ENCODE measurements at places on chromosomes 2 and 18. TPM values are rescaled to one million over a fixed set of nuclear protein-coding genes. Genes with fewer than 3 reads are reported as not detected.
A peak's percentile ranks its signal among the peaks of the same experiment; 100 is the strongest.

KIF5C gene
- 1.4 TPM for polyA plus RNA-seq

PHLPP1 gene
- polyA plus RNA-seq: 3.2 TPM

EFHD1 gene
- polyA plus RNA-seq: 14.1 TPM

FAM161A gene
- polyA plus RNA-seq: 4.0 TPM

- DNase-seq: peak; percentile 91
Measured at GRCh38 chr2:108448678-108449409, at the start of gene GCC2. TSS of gene GCC2 (plus strand) at chr2:108449206. CDS start at chr2:108449275, 69 bp downstream.

DNA sequence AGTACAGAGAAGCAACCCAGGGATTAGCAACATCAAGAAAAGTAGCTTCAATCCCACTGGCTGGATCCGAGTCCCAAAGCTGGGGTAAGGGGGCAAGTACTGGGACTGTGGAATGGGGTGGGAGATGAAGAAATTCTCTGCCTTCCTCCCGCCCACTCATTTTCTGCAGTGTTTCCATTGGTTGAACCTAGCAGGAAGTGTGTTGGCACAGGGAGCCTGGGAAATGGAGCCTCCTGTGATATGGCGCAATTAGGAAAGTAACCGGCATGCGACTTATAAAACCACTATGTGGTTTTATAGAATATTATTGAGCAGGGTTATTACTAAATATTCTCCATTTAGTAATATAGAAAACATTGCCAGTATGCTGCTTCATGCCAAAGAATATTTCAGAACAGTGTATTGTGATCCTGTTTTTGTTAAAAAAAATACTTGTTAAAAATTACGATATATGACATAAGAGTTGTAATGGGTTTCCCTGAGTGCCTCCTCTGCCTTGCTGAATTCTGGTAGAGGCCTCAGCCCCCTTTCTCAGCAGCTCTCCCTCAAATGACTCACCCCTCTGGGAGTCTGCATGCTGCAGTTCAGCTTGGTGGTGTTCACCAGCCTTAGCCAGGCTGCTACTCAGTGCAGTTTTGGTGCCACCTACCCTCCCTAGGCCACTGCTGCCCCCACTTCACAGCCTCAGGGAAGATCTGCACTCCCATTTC, 60.5 kb downstream of the HK2 start:
- DNase-seq: no peak

- DNase-seq: no peak
Measured at GRCh38 chr2:143524559-143525401, 395.6 kb downstream of the ARHGAP15 start.

DNA sequence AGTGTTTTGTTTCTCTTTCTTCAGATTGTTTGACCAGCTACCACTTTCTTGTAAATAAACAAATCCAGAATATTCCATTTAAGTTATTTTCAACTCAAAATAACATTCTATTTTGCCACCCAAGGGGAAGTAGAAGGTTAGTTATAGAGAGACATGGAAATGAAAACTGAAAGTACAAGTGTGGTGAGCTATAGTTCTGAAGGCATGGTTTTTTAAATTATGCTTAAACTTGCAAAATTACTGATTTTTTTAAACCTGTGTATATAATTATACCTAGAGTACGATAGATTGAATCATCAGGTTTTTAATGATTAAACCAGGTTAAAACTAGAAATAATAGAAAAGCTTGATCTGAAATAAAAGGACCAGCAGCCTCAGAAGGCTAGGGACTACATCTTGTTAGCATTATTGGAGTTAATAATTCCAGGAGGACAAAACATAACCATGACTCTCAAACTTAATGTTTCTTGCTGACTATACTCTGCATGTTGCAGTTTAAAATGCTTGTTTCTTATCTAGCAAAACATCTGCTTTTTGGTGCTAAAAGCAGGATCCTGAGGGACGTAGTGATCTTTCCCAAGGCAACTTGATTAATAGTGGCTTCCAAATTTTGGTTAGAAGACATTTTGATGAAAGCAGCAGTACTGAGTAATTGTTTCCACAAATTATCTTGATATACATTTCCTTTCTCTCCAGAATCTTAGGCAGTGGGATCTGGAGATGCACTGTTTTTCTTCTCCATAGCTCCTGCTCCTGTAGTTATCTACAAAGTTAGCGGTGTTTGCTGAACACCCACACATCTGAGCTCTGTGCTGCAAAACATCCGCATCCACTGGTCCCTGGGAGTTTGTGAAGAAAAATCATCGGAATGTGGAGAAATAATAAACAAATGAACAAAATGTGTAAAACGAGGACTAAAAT, 327.2 kb upstream of the PKDCC start:
- DNase-seq: no peak

DNA sequence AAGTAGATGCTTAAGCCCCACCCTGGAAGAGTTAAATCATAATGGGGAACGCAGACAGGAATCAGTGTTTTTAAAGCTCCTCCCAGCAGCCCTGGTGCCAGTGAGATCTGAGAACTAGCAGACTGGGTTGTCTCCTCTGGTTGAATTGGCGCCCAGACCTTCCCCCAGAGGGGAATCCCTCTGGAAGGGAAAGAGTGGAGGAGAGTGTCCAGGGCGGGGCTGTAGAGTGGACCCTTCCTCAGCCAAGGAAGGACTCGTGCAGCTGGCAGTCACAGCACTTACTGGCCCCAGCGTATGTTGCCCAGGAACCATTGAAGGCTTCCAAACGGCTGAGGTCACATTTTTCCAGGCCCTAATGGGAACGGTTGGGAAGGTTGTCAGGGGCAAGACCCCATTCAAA, 62.5 kb downstream of the TGOLN2 start:
- DNase-seq: no peak

DNA sequence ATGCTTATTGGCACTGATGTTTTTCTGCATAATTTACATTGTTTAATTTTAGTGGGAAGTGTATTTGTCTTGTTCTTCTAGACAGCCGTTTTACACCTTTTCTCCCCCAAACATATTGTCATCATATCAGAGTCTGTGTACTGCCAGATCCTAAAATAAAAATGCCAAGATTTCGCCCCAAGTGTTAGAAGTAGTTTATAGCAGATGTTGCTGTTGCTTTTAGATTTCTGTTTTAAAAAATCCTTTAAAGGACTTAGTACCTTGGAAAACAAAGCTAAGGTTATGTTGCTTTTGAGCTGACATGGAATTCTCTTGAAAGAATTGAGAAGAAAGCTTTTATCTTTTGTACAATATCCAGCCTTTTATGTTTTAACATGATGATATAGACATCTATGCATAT, 36.0 kb downstream of the NAB1 start:
- DNase-seq: no peak

DNA sequence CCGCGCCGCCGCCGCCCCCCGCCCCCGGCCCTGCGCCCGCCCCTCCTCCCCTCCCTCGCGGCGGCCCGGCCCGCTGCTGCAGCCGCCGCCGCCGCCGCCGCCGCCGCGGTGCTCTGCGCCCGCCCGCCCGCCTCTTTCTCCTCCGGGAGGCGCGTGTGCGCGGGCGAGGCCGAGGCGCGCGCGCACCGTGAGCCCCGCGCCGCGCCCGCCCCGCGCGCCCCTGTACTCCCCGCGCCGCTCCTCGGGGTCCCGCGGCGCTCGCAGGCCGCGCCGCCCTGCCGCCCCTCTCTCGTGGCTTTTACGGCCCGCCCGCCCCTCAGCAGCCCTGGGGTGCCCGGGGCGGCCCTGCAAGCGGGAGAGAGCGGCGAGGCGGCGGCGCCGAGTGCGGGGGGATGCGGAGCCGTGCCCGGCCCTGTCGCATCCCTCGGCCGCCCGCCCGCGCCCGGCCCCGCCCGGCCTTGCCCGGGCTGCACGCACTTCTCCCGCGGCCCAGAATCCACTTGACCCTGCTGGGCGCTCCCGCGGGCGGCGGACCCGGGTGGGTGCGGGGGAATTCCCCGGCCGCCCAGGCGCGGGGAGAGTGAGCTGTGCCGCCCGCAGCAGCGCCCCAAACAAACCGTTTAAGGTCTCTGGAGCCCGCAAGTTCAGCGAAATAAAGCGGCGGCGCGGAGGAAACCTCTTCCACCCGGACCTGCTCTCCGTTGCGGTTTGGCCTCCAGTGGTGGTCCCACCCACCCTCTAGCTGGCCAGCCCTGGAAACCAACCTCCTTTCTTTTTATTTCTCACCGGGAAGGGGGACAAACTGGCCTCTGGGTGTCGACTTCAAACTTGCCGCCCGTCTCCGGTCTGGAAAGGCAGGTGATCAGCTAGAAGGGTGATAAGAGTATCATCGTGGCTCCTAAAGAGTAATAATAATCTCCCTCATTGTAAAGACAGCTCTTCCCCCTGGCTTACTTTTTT, 37.4 kb downstream of the AFF3 start:
- no peak for DNase-seq

GRCh38 chr2:29662861-29663260, 258.5 kb downstream of the ALK start:
- no peak for DNase-seq

DNA sequence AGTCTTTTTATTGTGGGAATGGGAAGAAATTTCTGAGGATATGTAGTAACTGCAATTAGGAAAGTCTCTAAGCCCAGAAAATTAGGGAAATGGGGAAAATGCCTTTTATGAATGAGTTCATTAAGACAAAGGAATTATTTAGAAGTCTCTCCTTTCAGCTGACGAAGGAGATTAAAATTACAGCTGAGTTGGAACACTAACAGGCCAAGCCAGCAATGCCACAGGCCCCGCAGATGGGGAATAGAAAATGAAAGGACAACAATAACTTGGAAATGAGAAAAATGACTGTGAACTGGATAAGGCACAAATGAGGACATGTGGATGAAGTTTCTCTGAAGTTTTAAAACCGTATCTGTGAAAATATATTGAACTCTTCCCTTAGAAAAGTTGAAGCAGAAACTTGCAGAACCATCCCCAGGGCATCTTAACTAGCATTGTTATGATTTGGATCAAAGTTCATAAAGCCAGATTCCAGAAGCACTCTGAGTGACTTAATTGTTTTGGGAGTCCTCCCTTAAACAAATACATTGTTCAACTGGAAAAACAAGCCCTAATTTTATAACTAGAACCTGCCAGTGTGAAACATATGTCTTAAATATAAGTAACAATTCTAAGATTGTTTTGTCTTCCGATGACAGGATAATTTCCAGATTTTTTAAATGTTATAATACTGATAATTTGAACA, 51.3 kb downstream of the C2orf76 start:
- DNase-seq: no peak

DNA sequence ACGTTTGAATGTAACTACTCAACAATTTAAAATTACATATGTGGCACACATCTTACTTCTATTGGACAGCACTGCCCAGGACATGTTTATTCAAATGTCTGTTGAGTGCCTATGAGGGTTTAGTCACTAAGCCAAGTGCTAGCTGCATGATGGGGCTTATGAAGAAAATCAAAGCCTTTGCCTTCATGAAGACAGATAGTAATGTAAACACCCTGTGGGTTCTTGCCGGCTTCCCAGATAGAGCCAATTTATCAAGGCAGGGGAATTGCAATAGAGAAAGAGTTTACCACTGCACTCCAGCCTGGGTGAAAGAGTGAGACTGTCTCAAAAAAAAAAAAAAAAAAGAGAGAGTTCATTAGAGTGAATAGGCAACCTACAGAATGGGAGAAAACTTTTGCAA, 43.7 kb upstream of the NEB start:
- no peak for DNase-seq

GRCh38 chr2:217367464-217367863, 507.6 kb upstream of the TNP1 start:
- no peak for DNase-seq

DNA sequence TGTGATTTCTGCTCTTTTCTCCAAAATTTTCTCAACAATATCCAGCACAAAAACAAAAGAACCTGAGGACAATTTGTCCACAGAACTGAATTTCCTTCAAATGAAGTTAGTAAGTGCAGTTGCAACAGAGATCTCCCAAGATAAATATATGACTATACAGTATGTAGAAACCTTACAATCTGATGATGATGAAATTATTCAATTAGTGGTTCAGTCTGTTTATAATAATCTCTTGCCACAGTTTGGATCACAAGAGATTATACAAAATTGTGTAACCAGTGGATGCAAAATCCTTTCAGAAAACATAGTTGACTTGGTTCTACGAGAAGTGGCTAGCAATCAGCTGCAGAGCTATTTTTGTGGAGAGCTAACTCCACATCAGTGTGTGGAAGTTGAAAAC, 68.7 kb downstream of the FSIP2 start:
- no peak for DNase-seq

DNA sequence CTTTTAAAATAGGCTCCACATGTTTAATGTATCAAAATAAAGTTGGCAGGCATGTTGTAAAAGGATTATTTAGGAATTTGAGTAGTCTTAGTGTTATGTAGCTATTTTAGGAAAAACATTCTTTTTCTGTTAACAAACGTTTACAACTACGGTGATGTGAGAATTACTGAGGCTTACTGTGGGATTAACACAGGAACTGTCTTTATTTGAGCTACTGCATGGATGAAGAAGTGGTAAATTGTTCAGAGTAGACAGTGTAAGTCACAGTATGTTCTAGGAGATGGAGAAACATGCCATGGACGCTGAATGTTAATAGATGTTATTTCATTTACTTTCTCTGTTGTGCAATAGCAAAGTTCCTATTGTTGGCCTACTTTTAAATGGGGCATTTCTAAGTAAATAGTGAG, 1.6 kb downstream of the PPM1B start:
- no peak for DNase-seq

- no peak for DNase-seq
Measured at GRCh38 chr2:160792837-160793236, 299.2 kb upstream of the RBMS1 start.

Measured in thymus (tissue), 14 donors.